Adrenal gland (tissue), 19 donors: ENCODE measurements at places on chromosomes 4 and X. TPM values are rescaled to one million over a fixed set of nuclear protein-coding genes. Genes with fewer than 3 reads are reported as not detected.

DNA sequence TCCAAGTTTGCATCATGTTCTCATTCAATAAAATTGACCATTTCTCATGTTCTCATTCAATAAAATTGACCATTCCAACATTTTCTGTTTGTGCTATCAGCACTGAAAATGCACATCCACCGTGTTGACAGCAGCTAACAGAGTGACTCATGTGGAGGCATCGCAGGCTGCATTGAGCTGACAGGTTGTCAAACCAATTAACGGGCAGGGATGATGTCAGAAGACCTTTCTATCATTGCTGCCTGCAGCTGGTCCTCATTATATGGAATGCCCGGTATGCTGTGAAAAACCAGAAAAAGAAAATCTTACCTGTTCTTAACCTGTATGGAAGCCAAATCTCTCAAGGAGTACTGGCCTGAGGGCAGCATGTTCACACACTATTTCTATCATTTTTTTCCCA lies 202.0 kb downstream of the SMIM20 start:
- H3K4me3 ChIP-seq = no peak overlapping the region
- H3K4me1 ChIP-seq = no peaks in the 10 kb centered on the region
- no peaks in the 10 kb centered on the region for H3K27me3 ChIP-seq
- no peak for DNase-seq
- H3K36me3 ChIP-seq = no peaks in the 10 kb centered on the region
- H3K27ac ChIP-seq = no peak overlapping the region

GRCh38 chr4:7313347-7313811 lies 121.0 kb downstream of the SORCS2 start:
- no peak overlapping the region for H3K27ac ChIP-seq
- H3K4me3 ChIP-seq = no peak overlapping the region
- H3K4me1 ChIP-seq = no peaks in the 10 kb centered on the region
- no peaks in the 10 kb centered on the region for H3K27me3 ChIP-seq
- H3K36me3 ChIP-seq = no peaks in the 10 kb centered on the region
- peak; percentile 35 for DNase-seq

GRCh38 chr4:52926196-52926974 lies 64.3 kb downstream of the RASL11B start:
- no peaks in the 10 kb centered on the region for H3K36me3 ChIP-seq
- no peaks in the 10 kb centered on the region for H3K4me1 ChIP-seq
- no peak overlapping the region for H3K27ac ChIP-seq
- no peak for DNase-seq
- no peak overlapping the region for H3K4me3 ChIP-seq

The XKRX gene
- 1.6 TPM for total RNA-seq

GRCh38 chr4:16617011-16617410 lies 281.4 kb downstream of the LDB2 start:
- H3K27ac ChIP-seq = no peak overlapping the region
- H3K4me3 ChIP-seq = no peak overlapping the region

The CT45A7 gene
- total RNA-seq = not detected

DNA sequence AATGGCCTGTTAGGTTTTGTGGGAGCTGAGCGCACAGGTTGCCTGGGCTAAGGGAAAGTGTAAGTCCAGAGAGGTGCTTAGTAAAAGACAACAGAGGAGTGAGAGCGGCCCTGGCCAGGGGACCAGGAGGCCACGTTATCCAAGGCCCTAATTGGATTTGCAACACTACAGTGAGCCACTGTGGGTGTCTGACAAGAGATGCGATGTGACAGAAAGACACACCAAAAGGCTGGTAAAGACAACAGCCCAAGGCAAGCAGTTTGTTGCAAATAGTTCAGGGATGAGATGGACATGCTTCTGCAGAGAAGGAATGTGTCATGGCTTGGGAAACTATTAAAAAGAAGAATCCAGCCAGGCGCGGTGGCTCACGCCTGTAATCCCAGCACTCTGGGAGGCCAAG lies 162.7 kb upstream of the KIT start:
- DNase-seq = no peak
- no peaks in the 10 kb centered on the region for H3K27me3 ChIP-seq
- H3K27ac ChIP-seq = no peak overlapping the region
- no peaks in the 10 kb centered on the region for H3K4me1 ChIP-seq
- no peak overlapping the region for H3K4me3 ChIP-seq

GRCh38 chr4:180285796-180286195 lies 1957.4 kb upstream of the TENM3 start:
- no peaks in the 10 kb centered on the region for H3K4me1 ChIP-seq
- H3K36me3 ChIP-seq = no peaks in the 10 kb centered on the region
- H3K4me3 ChIP-seq = no peak overlapping the region
